MG63 (cell line): ENCODE measurements at places on chromosomes 12 and 14. TPM values are rescaled to one million over a fixed set of nuclear protein-coding genes. Genes with fewer than 3 reads are reported as not detected.

DNA sequence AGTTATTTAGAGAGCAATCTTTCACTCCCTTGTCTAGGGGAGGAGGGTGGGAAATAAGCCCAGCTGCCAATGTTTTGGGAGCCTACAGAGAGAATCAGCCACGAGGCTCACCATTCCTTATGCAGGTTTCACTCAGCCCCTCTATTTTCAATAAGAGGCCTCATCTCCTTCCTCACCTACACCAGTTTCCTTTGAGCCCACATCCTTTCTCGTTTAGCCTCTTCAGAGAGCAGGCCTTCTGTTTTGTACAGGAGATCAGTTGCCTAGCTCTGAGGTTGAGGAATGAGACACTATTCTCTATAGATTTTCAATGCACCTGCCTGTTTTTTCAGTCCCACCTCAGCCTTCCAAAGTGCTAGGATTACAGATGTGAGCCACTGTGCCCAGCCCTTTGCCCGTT, 17.9 kb downstream of the SNAPC1 start:
- DNase-seq = no peak

TBC1D30 gene
- total RNA-seq = 0.20 and 0.30 TPM in 2 replicates

DNA sequence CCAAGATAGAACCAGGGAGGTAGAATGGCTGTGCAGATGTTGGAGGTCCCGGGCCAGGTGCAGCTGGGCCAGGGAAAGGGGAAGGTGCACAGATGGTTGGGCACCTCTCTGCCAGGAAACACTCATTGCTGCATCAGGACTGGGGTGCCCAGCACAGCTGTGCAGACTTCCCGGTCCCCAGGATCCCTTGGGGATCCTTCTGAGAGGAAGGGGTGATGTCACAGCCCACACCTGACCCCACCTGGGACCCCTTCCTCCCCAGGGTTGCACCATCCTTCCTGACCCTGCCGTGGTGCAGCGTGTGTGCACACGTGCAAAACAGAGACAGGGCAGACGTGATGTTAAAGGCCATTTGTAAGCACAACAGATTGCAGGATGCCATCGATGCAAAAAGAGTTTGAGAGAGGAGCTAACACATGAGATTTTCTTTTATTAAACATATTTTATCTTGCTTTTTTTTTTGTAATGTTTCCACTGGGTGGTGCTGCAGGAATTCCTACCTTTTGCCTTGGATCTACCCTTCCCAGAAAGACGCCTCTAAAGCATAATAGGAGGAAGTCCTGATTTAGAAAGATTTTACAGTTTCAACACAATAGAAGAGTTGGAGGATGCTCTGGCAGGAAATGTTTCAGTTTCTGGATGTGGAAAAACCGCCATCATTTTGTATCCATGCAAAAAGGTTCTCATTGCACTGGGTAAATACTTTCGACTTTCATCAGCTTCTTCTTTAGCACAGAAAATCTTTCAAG, 14.8 kb downstream of the ELK3 start:
- DNase-seq = no peak

DNA sequence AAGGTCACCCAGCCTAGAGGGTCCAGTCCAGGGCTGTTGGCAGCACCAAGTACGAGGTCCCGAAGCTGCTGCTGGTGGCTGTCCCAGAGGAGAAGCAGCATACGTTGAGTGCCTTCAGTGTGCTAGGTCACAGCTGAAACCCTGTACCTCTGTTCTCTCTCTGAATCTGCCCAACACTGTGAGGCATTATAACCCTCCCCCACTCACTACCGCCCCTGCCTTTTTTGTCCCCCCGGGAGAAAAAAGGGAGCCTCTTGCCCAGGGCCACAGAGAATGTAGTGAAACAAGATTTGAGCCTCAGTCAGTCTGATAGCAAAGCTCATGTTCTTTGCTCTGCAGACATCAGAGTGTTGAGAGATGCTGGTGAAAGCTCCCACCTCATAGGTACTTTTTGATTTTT, 53.4 kb downstream of the PPP2R5C start:
- DNase-seq = no peak

DNA sequence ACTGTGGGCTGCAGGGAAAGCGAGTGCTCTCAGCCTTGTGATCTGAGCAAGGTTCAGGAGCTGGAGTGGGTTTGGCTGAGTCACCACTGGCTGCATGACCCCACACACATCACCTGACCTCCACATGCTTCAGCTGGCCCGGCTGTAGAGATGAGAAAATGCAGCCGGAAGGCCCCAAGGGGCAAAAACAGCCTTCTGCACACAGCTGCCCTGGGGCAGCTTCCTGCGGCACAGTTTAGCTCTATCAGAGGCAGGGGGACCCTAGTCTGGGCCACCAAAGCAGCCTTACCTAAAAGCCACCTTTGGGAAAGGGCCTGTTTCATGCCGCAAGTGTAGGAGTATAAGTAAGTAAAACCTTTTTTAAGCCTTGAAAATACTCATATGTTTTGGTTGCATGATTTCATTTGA, 123.3 kb downstream of the SSPN start:
- DNase-seq = peak; percentile 23

SLC5A8 gene
- total RNA-seq = not detected in 2 replicates

DNA sequence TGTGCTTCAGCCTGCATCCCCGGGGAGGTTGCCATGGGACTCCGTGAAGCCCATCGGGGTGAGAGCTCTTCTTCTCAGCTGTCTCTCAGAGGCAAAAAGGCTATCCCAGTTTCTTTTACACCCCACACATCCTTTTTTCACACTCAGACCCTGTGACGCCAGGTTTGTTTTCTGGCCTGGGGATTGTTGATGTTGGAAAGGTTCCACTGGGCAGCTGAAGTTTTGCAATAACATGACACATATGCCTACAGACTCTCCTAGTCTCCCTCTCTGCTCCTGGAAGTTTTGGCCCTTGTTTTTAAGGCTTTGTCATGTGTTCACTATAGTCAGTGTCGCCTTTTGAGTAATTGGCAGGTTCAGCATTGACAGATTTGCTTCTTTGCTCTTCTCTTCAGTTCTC, 118.6 kb downstream of the SMOC1 start:
- DNase-seq = peak; percentile 66
